ENCODE measurements at places on chromosomes 13 and 19. TPM values are rescaled to one million over a fixed set of nuclear protein-coding genes. Genes with fewer than 3 reads are reported as not detected.

DNA sequence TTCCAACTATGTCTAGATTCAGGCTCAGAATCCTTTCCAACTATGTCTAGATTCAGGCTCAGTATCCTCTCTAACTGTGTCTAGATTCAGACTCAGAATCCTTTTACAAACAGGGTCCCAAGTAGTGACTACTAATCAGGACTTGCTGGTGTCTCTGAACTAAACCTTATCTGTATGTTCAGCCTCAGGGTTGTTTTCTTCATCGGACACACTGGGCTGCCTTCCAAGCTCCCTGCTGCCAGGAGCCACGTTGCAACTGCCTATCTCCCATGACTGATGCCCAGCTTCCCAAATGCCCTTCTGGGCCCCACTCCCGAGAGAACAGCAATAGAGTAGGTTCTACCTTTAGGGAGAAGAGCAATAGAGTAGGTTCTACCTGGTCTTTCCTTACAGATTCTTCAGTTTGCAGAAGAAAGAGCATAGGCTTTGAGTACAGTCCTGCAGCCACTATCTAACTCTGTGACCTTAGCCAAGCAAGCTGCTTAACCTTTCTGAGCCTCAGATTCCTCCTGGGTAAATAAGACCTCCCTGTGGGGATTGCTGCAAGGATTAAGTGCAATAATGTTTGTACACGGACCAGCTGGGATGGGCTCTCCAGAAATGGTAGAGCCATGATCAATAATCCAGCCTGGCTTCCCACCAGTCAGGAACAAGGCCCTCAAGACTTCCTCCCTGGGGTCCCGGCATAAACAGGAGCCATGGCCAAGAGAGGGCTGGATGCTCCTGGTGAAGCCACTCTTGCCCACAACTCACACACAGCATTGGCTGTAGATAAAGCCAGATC lies 61.5 kb downstream of the ZIC5 start:
- H3K4me1 ChIP-seq: peaks cover 28% of the 10 kb centered on the region
- DNase-seq: peak; percentile 76
- peak overlapping the region; percentile 82 for H3K27ac ChIP-seq
- H3K4me3 ChIP-seq: no peak overlapping the region
- no peaks in the 10 kb centered on the region for H3K27me3 ChIP-seq
- H3K36me3 ChIP-seq: no peaks in the 10 kb centered on the region

GRCh38 chr13:40362502-40362901 lies 303.9 kb downstream of the FOXO1 start:
- no peaks in the 10 kb centered on the region for H3K36me3 ChIP-seq
- H3K27ac ChIP-seq: no peak overlapping the region
- no peak overlapping the region for H3K4me3 ChIP-seq
- H3K27me3 ChIP-seq: no peaks in the 10 kb centered on the region
- H3K4me1 ChIP-seq: no peaks in the 10 kb centered on the region
- DNase-seq: no peak

Gene HSD17B14
- total RNA-seq: 18.8 TPM

DNA sequence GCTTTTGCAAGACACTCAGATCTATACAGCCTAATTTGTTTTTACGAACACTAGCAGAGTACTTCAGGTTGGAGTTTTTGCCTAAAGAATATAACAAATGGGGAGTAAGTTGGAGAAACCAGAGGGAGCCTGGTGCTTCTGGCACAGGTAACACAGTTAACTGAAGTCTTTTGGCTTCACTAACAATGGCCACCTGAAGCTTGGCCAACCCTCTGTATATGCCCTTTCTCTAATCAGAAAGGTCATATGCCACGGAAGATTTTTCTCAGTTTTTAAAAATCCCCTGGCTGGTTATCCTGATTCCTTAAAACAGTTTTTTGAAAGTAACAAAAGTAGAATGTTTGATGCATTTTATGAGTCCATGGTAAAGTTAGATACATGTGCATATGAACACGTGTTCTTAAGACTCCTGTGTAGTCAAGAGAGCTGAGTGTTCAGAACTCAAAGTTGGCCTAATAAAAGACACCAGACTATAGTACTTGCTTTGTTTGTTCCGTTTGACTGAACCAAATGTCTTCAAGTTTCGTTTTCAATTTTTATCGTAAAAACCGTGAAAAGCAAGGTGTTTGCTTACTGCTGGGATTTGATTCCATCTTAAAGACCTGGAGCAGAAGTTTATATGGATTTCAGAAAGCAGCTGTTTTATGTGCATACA lies 137.5 kb downstream of the KCNRG start:
- no peaks in the 10 kb centered on the region for H3K36me3 ChIP-seq
- H3K27ac ChIP-seq: no peak overlapping the region
- no peak for DNase-seq

Gene ZNF44
- total RNA-seq: 5.3 TPM

Gene FBXO27
- 7.0 TPM for total RNA-seq

- H3K27me3 ChIP-seq: no peaks in the 10 kb centered on the region
- no peak overlapping the region for H3K27ac ChIP-seq
- H3K4me3 ChIP-seq: no peak overlapping the region
- H3K36me3 ChIP-seq: no peaks in the 10 kb centered on the region
- no peak for DNase-seq
Measured at GRCh38 chr13:75285310-75285709, 196.7 kb downstream of the TBC1D4 start.

Gene RNF17
- total RNA-seq: not detected

DNA sequence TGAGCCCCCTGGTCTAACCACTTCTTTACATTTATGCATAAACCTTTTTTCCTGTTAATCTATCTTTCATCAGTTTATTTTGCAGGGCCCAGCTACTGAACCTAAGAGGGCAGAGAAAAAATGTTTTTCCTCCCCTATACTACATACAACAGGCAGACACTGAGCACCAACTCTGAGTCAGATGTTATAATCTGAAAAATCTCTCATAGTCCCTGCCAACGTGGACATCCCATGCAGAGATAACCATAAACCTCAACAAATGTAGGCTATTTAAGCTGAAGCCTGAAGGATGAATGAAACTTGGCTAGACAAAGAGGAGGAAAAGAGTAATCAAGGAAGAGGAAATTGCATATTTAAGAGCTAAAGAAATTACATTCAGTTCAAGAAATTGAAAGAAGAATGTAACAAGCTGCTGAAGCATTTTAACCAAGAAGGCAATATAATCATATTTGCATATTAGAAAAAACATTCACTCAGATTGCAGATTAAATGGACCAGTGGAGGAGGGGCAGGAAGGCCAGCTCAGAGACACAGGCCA lies 2.6 kb downstream of the NEK3 start:
- H3K36me3 ChIP-seq: no peaks in the 10 kb centered on the region
- peaks cover 20% of the 10 kb centered on the region for H3K4me1 ChIP-seq
- DNase-seq: no peak
- H3K27me3 ChIP-seq: no peaks in the 10 kb centered on the region
- H3K27ac ChIP-seq: no peak overlapping the region

GRCh38 chr19:1970003-1970805 lies 29.2 kb downstream of the CSNK1G2 start:
- no peak for DNase-seq
- no peak overlapping the region for H3K27ac ChIP-seq
- H3K27me3 ChIP-seq: no peaks in the 10 kb centered on the region

DNA sequence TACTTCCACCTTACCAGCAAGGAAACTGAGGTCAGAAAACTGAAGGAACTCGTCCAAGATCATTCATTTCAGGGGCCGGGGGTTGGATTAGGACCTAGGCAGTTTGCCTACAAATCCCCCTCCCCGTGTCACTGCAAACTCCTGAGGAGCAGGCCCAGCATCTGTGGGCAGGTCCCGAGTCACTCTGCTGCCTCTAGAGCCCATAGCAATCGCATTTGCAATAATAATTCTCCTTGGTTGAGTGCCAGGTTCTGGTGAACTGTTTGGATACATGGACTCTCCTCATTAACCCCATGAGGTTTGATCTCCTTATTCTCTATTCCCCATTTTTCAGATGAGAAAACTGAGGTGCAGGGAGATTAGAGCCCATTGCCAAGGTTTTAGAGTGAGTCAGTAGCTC lies 903 bp downstream of the PIN1 start:
- H3K27ac ChIP-seq: no peak overlapping the region
- H3K4me1 ChIP-seq: no peaks in the 10 kb centered on the region
- DNase-seq: no peak
- H3K36me3 ChIP-seq: peaks cover 10% of the 10 kb centered on the region
- H3K4me3 ChIP-seq: peak overlapping the region; percentile 97
- no peaks in the 10 kb centered on the region for H3K27me3 ChIP-seq

- no peak overlapping the region for H3K27ac ChIP-seq
- no peaks in the 10 kb centered on the region for H3K36me3 ChIP-seq
- no peak for DNase-seq
- H3K27me3 ChIP-seq: no peaks in the 10 kb centered on the region
- H3K4me1 ChIP-seq: no peaks in the 10 kb centered on the region
Measured at GRCh38 chr13:111342721-111343120, 22.3 kb downstream of the TEX29 start.

DNA sequence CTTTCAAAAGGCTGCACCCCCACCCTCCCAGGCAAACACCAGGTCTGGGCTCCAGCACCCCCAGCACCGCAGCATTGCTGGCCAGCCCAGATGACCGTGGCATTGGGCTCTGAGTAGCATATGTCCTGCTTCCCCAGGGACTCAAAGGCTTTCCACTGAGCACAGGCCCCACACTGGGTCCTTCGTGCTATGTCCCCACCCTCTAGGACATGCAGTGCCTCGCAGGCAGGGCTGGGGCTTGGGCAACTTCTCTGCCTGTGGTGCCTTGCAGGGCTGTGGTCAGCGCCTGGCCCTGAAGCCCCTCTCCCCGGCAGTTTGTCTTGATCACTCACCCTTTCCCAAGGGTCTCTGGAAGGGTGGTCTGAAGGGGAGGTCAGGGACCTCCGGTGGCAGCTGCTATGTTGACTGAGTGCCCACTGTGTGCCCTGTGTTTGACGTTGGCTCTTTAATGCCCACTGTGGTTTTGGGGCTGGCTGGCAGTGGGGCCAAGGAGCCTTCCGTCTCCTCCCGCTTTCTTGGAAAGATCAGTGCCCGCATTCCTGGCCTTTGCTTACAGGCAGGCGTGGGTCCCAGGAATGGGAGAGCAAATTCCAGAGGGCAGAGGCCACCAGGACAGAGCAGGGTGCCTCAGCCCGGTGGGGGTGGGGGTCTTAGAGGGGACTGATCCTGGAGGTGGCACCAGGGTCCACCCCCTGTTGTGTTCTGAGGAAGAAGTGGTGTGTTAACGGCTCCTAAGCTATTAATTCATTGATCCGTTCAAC lies 20.3 kb upstream of the CRTC1 start:
- no peaks in the 10 kb centered on the region for H3K4me1 ChIP-seq
- no peak overlapping the region for H3K4me3 ChIP-seq
- no peaks in the 10 kb centered on the region for H3K27me3 ChIP-seq
- no peaks in the 10 kb centered on the region for H3K36me3 ChIP-seq
- no peak overlapping the region for H3K27ac ChIP-seq

Gene SLC8A2
- total RNA-seq: not detected

Gene ZNF221
- 1.8 TPM for total RNA-seq

Gene GGN
- not detected for total RNA-seq

DNA sequence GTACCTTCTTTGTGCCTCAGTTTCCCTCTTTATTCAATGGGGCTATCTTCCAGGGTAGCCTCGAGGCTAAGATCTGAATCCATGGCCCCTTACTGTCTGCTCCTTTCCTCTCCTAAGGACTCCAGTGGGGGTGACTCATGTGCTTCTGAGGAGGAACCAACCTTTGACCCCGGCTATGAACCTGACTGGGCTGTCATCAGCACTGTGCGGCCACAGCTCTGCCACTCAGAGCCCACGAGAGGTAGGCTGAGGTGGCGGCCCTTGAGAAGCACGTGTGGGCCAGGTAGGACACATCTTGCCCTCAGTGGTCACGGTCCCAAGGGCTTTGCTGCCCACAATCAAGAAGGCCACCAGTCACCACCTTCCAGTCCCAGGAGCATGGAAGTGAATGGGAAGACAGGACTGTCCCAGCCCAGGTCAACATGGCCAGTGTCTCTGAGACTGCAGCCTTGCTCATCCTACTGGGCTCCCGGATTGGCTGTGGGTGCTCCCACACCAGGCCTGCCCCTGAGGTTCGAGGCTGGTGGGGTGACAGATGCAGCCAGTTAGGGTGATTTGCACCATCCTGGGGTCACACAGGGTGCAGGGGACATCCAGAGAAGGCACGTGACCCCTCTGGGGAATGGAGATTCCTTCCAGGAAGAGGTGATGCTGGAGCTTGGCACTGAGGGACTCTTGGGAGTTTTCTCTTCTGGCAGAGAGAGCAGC lies 2.8 kb downstream of the TBC1D17 start:
- DNase-seq: peak; percentile 53
- H3K36me3 ChIP-seq: peaks cover 60% of the 10 kb centered on the region
- H3K27me3 ChIP-seq: no peaks in the 10 kb centered on the region
- no peak overlapping the region for H3K27ac ChIP-seq
- H3K4me3 ChIP-seq: no peak overlapping the region

DNA sequence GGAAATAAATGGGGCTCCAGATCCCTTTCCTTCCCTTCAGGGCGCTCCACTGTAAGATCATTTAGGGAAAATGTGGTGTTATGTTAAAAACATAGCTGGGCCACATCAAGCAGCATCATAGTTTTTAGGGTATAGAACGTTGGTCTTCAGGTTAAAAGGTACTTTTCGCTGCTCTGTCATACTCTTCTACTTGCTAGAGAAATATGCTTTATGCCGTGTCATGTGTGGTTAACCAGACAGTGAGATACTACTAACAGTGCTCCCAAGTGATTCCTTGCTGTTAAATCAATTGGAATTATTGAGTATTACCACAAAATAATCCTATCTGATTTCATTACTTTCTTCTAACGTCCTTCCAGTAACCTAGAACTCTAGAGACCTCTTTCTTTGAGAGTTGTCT lies 1.1 kb upstream of the NDFIP2 start:
- no peak overlapping the region for H3K4me3 ChIP-seq
- no peak overlapping the region for H3K27ac ChIP-seq
- DNase-seq: no peak
- no peaks in the 10 kb centered on the region for H3K36me3 ChIP-seq
- peaks cover 8% of the 10 kb centered on the region for H3K4me1 ChIP-seq

GRCh38 chr13:76879883-76880270 lies 6.3 kb downstream of the KCTD12 start:
- H3K4me1 ChIP-seq: no peaks in the 10 kb centered on the region
- H3K27me3 ChIP-seq: peaks cover 10% of the 10 kb centered on the region
- no peak overlapping the region for H3K4me3 ChIP-seq
- peak overlapping the region; percentile 41 for H3K27ac ChIP-seq
- DNase-seq: no peak

Gene CFAP97D2
- not detected for total RNA-seq

- no peaks in the 10 kb centered on the region for H3K27me3 ChIP-seq
- H3K36me3 ChIP-seq: no peaks in the 10 kb centered on the region
- no peak for DNase-seq
- no peak overlapping the region for H3K4me3 ChIP-seq
- no peaks in the 10 kb centered on the region for H3K4me1 ChIP-seq
Measured at GRCh38 chr13:73146707-73147106, 87.9 kb downstream of the KLF5 start.

- no peaks in the 10 kb centered on the region for H3K4me1 ChIP-seq
- no peak overlapping the region for H3K4me3 ChIP-seq
- H3K27ac ChIP-seq: no peak overlapping the region
- DNase-seq: no peak
- no peaks in the 10 kb centered on the region for H3K27me3 ChIP-seq
Measured at GRCh38 chr13:43196086-43196621, 172.8 kb downstream of the DNAJC15 start.

Gene FGF9
- total RNA-seq: not detected

GRCh38 chr13:73516731-73517130 lies 457.9 kb downstream of the KLF5 start:
- no peaks in the 10 kb centered on the region for H3K36me3 ChIP-seq
- no peak overlapping the region for H3K4me3 ChIP-seq
- H3K27me3 ChIP-seq: no peaks in the 10 kb centered on the region

Gene F10
- 151 TPM for total RNA-seq

Gene SLC25A23
- 50.0 TPM for total RNA-seq

GRCh38 chr13:50275392-50276063 lies 260.3 kb downstream of the KCNRG start:
- DNase-seq: no peak
- no peak overlapping the region for H3K4me3 ChIP-seq
- no peaks in the 10 kb centered on the region for H3K27me3 ChIP-seq
- peaks cover 7% of the 10 kb centered on the region for H3K4me1 ChIP-seq

Data from right lobe of liver (tissue), 6 donors.